ENCODE measurements at places on chromosomes 1 and 21. TPM values are rescaled to one million over a fixed set of nuclear protein-coding genes. Genes with fewer than 3 reads are reported as not detected.

PADI3 gene
- polyA plus RNA-seq: not detected

DNA sequence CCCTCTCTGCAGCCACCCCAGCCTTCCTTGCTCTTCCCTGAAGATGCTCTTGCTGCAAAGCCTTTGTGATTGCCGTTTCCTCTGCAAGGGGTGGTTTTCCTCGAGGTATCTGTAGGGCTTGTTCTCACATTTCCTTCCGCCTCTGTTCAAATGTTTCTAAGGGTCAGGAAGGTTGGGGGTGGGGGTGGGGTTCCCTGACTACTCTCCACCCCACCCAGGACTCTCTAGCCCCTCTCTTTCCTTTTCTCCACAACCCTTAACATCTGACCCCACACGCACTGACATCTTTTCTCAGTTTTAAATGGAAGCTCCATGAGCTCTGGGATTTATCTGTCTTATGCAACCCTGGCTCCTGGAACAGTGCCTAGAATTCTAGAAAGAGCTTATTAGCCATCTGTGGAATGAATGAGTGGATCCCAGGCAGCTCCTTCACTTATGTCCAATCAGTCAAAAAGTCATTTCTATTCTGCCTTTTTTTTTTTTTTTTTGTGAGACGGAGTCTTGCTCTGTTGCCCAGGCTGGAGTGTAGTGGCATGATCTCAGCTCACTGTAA is 27.3 kb upstream of the ZNF362 start:
- H3K27me3 ChIP-seq: no peaks in the 10 kb centered on the region
- no peak overlapping the region for H3K4me3 ChIP-seq
- H3K36me3 ChIP-seq: no peaks in the 10 kb centered on the region

STIL gene
- polyA plus RNA-seq: 30.0 TPM

- H3K36me3 ChIP-seq: no peaks in the 10 kb centered on the region
- H3K4me1 ChIP-seq: no peaks in the 10 kb centered on the region
- H3K27me3 ChIP-seq: no peaks in the 10 kb centered on the region
- no peak overlapping the region for H3K27ac ChIP-seq
- H3K4me3 ChIP-seq: no peak overlapping the region
Observed at GRCh38 chr21:29689753-29690152, 250.0 kb downstream of the GRIK1 start.

KLF17 gene
- polyA plus RNA-seq: not detected

DNA sequence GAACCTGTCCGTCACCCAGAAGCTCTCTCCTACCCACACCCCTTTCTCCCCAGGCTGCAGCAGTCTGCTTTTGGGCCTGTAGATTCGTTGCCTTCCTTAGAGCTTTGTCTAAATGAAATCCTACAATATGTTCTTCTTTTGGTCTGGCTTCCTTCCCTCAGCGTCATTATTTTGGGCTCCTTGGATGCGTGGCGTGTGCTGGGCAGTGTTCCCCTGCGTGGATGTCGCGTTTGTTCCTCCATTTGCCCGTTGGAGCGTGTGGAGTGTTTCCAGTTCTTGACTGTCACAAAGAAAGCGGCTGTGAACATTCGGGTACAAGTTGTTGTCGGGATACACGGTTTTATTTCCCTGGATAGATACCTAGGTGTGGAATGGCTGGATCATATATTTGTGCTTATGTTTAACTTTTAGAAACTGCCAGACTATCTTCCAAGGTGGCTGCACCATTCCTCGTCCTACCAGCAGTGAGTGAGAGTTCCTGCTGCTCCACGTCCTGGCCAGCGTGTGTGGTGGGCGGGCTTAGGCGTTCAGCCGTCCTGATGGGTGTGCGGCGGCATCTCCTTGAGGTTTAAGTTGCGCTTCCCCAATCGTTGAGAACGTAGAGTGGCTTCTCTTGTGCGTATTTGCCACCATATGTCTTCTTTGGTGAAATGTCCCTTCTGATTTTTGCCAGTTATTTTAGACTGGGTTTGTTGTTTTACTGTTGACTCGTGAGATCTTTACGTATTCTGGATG is 31.7 kb downstream of the SKI start:
- H3K36me3 ChIP-seq: no peaks in the 10 kb centered on the region
- no peak for DNase-seq
- H3K27me3 ChIP-seq: no peaks in the 10 kb centered on the region
- H3K4me3 ChIP-seq: no peak overlapping the region
- no peak overlapping the region for H3K27ac ChIP-seq

DNA sequence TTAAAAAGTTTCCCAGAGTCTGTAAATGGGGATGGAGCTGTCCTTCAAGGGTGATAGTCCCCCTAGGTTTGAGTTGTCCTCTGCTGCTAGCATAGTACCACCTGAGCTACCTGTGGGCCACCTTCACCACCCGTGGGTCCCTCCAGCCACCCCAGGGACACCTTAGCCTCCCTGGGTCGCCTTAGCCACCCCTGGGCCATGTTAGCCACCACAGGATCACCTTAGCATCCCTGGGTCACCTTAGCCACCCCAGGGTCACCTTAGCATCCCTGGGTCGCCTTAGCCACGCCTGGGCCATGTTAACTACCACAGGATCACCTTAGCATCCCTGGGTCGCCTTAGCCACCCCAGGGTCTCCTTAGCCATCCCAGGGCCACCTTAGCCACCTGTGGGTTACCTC is 67.1 kb downstream of the ADARB1 start:
- H3K36me3 ChIP-seq: no peaks in the 10 kb centered on the region
- peaks cover 9% of the 10 kb centered on the region for H3K27me3 ChIP-seq
- H3K4me1 ChIP-seq: no peaks in the 10 kb centered on the region
- H3K27ac ChIP-seq: no peak overlapping the region

DNA sequence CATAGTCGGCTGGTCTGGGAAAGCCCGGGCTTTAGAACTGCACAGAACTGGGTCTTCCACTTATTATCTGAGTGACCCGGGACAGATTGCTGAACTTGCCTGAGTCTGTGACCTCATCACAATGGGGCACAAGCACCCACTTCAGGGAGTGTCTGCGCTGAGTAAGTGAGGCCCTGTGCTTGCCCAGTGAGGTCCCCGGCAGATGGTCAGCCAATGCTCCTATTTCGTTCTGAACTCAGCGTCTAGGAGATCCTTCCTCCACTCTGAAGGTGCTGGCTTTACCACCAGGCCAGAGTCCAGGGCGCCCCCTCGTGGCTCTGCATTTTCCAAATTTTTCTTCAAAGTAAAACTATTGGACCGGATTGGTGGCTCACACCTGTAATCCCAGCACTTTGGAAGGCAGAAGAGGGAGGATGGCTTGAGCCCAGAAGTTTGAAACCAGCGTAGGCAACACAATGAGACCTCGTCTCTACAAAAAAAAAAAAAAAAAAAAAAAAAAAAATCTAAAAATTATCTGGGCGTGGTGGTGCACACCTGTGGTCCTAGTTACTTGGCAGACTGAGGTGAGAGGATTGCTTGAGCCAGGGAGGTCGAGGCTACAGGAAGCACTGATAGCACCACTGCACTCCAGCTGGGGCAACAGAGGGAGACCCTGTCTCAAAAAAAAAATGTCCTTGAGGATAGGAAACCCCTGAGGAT is 61.7 kb downstream of the FCRL5 start:
- H3K27ac ChIP-seq: no peak overlapping the region
- no peaks in the 10 kb centered on the region for H3K36me3 ChIP-seq
- no peak overlapping the region for H3K4me3 ChIP-seq

RAB3B gene
- polyA plus RNA-seq: 0.09 TPM

DNA sequence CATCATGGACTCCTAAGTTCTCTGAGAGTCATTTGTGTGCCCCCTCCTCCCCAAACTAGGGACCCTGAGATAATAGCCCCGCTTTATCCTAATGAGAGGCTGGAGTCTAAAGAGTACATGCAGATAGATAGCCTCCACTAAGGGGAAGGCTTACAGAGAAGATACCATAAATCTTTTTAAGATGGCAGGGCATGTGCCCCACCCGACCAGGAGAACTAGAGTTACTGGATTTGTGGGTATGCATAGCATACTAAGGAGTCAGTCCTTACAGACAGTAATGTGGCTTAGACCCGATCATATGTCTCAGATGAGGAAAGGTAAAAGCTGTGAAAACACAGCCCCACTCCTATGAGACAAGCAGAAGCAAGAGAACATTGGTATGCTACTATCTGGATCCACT is 25.7 kb upstream of the PKN2 start:
- no peaks in the 10 kb centered on the region for H3K27me3 ChIP-seq
- no peak overlapping the region for H3K27ac ChIP-seq
- no peaks in the 10 kb centered on the region for H3K36me3 ChIP-seq
- no peak overlapping the region for H3K4me3 ChIP-seq
- DNase-seq: no peak
- peaks cover 9% of the 10 kb centered on the region for H3K4me1 ChIP-seq

GRCh38 chr1:7539769-7540175 is 231.3 kb upstream of the VAMP3 start:
- H3K27ac ChIP-seq: no peak overlapping the region
- no peak overlapping the region for H3K4me3 ChIP-seq
- H3K4me1 ChIP-seq: no peaks in the 10 kb centered on the region
- no peaks in the 10 kb centered on the region for H3K27me3 ChIP-seq

EPHA10 gene
- polyA plus RNA-seq: not detected

CD53 gene
- polyA plus RNA-seq: 399 TPM

HLX gene
- 0.69 TPM for polyA plus RNA-seq

AMY1C gene
- 0.12 TPM for polyA plus RNA-seq

DNM3 gene
- not detected for polyA plus RNA-seq

GRCh38 chr1:203320591-203321272 is 15.4 kb downstream of the BTG2 start:
- H3K36me3 ChIP-seq: no peaks in the 10 kb centered on the region
- H3K27me3 ChIP-seq: no peaks in the 10 kb centered on the region
- peak overlapping the region; percentile 70 for H3K27ac ChIP-seq
- DNase-seq: no peak
- no peak overlapping the region for H3K4me3 ChIP-seq

DNA sequence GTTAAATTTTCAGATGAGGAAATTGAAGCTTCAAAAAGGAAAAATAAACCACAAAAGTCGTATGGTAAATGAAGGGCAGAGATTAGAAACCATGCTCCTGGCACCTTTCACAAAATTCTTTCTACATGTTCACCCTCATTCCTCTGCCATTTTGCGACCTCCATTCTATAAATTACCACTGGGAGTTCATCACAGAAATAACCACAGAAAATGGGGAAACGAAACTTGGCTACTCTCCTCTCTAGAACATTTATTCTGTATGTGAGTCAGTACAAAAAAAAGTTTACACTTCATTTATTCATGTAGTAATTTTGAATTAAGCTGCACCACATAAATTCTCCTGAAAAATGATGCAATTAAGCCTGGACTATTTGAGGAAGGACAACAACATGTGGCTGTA is 320.9 kb upstream of the C1orf87 start:
- H3K4me3 ChIP-seq: no peak overlapping the region
- DNase-seq: no peak
- no peak overlapping the region for H3K27ac ChIP-seq
- no peaks in the 10 kb centered on the region for H3K36me3 ChIP-seq

TNNT2 gene
- polyA plus RNA-seq: not detected

LYPD8 gene
- not detected for polyA plus RNA-seq

ATAD3B gene
- 33.7 TPM for polyA plus RNA-seq

- H3K4me3 ChIP-seq: no peak overlapping the region
- H3K4me1 ChIP-seq: peaks cover 5% of the 10 kb centered on the region
- no peaks in the 10 kb centered on the region for H3K27me3 ChIP-seq
- H3K36me3 ChIP-seq: no peaks in the 10 kb centered on the region
- no peak for DNase-seq
Observed at GRCh38 chr1:228472655-228473054, 14.5 kb upstream of the RNF187 start.

- H3K36me3 ChIP-seq: peaks cover 6% of the 10 kb centered on the region
- H3K27me3 ChIP-seq: no peaks in the 10 kb centered on the region
- H3K27ac ChIP-seq: peak overlapping the region; percentile 59
Observed at GRCh38 chr1:27430903-27431600, 38.6 kb downstream of the GPR3 start.

RBBP5 gene
- 20.6 TPM for polyA plus RNA-seq

CENPF gene
- polyA plus RNA-seq: 90.9 TPM

DNA sequence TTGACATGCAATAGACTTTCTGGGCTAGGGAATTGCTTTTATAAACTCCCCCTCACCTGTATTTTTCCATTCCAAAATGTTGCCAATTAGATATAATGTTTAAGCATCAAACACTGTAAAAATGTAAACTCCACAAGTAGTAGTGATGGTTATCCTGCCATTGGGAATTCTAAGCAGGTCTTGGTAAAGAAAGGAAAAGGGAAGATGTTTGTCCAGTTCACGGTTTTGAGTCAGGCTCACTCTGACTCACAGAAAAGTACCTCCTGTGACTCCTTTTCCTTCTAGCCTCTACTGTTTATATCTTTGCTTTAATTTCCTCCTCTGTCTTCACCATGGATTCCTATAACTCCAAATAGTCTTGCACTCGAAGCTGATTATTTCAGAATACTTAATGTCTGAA is 19.0 kb upstream of the PTPN14 start:
- no peak overlapping the region for H3K4me3 ChIP-seq
- DNase-seq: no peak

YIPF1 gene
- 24.2 TPM for polyA plus RNA-seq

DNA sequence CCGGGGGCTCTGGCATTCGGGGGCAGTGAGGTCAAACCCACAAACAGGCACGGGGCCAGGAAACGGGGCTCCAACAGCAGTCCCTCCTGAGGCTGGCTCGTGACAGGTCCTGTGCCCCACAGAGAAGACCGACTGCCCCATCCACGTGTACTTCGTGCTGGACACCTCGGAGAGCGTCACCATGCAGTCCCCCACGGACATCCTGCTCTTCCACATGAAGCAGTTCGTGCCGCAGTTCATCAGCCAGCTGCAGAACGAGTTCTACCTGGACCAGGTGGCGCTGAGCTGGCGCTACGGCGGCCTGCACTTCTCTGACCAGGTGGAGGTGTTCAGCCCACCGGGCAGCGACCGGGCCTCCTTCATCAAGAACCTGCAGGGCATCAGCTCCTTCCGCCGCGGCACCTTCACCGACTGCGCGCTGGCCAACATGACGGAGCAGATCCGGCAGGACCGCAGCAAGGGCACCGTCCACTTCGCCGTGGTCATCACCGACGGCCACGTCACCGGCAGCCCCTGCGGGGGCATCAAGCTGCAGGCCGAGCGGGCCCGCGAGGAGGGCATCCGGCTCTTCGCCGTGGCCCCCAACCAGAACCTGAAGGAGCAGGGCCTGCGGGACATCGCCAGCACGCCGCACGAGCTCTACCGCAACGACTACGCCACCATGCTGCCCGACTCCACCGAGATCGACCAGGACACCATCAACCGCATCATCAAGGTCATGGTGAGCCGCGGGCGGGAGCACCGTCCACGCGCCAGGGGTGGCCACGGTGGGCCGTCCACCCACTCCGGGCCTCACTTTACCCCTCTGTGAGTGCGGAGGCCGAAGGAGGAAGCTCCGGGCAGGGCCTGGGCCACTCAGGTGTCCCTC is 14.2 kb downstream of the COL6A2 start:
- no peaks in the 10 kb centered on the region for H3K4me1 ChIP-seq
- no peak overlapping the region for H3K27ac ChIP-seq
- H3K27me3 ChIP-seq: no peaks in the 10 kb centered on the region
- H3K4me3 ChIP-seq: no peak overlapping the region

All from GM12878 (cell line).